ENCODE measurements at places on chromosomes 2 and 18.

DNA sequence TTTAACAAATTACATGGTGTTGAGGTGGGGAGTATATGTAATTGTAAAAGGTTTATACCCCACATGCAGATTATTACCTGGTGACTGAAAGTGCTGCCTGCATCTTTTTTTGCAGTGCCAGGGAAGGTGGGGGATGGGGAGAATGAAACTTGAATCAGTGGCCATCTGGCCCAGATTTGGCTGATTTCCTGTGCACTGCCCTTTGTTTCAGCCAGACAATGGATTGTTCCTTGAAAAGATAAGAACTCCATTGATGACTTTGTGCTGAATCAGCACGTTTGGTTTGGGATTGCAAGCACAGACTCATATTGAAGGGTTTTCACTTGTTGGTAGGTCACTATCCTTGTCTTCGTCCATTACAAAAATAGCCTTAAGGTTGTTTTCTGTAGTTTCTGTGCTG lies 20.9 kb downstream of the GREB1L start:
- no peak for DNase-seq

GRCh38 chr18:49723648-49724180 lies 89.6 kb downstream of the ACAA2 start:
- DNase-seq, result no peak

- no peak for DNase-seq
Observed at GRCh38 chr18:50039746-50040145, 155.2 kb downstream of the MYO5B start.

GRCh38 chr2:201794294-201794693 lies 12.0 kb upstream of the CDK15 start:
- no peak for DNase-seq
